ENCODE measurements at places on chromosomes 7 and 10.

- no peak for DNase-seq
Observed at GRCh38 chr10:32104622-32105509, 48.6 kb upstream of the KIF5B start.

GRCh38 chr10:77023396-77023795, 614.2 kb downstream of the KCNMA1 start:
- DNase-seq, result no peak

DNA sequence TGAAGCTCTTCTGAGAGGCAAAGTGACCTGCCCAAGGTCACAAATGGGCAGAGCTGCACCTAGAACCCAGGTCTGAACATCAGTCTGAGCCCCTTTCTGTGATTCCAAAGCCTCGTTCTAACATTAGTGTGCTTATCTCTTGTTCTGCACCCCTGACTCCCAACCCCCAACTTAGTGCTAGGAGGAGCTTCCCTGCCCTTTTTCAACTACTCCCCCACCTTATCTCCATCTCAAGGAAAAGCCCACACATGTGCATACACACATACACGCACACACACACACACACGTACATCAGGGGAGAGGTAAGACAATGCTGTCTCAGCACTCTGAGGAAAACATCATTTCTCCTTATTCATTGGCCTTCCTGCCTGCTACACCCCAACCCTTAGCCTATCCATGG, 8.3 kb downstream of the PRRT4 start:
- no peak for DNase-seq

DNA sequence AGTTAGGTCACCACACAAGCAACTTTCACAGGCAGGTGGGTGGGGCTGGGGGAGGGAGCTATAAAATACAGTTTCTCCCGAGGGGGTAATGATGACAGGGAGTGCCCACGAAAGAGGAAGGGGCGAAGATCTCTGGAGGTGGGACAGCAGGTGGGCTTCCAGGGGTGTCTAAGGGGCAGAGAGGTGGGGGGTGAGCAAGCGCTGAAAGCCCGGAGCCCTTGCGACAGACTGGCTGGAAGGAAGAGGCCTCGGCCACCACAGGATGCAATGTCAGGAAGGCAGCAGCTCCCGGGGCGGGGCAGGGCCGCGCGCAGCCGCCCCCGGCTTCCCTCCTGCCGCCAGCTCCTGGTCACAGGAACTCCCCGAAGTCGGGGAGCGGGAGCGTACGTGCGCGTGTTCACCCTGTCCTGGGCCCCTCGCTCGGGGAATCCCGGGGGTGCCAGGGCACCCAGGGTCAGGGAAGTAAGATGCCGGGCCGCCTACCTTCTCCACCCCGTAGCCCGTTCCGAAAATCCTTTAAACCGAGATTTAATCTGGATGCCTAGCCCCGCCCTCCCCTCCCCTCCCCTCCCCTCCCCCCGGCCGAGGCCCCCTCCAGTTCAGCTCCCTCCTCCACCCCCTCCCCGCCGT, 105.2 kb upstream of the PPIF start:
- DNase-seq, result no peak

All from CD4-positive, alpha-beta T cell treated with Interleukin-15 for 4 hours (primary cell).